ENCODE measurements at places on chromosomes 16 and 17. TPM values are rescaled to one million over a fixed set of nuclear protein-coding genes. Genes with fewer than 3 reads are reported as not detected.

DNA sequence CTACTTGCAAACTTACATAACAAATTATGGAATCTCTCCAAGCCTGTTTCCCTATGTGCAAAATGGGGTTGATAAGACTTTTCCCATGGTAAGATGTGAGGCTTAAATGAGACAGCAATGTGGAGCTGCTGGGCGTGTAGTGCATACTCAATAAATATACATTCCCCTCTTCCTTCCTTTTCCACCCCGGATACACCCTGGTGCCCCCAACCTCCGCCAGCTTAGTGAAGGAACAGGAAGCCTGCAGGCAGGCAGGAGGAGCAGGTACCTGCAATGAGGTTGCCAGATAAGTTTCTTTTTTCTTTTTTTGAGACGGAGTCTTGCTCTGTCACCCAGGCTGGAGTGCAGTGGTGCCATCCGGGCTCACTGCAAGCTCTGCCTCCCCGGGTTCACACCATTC, 14.9 kb downstream of the C17orf50 start:
- no peak for DNase-seq

DNA sequence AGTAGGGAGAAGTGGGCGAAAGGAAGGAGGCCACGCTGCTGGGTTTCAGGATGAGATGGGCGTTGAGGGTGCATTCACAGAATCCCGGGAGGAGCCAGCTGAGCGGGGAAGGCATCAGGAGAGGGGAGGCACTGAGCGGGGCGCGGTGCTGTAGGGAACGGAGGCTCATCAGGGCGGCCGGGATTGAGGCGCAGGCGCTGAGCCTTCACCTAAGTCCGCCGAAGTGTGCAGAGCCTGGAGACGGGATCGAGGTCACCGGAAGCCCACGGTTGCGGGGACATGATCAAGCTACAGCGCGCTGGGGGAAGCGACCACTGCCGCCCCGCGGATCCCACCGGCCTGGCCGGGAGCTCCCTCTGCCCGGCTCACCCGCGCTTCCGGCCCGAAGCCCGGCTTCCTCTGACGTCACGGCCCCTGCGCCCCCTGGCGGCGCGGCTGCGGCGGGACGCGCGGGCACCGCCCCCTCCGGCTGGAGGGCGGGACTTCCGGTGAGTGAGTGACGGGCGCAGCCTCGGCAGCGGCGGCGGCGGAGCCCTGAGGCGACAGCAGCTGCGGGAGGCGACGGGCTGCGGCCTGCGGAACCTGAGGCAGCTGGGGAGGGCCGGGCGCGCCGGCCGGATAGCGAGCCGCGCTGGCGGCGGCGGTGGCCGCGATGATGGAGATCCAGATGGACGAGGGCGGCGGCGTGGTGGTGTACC, at the start of gene MAPK8IP3:
Gene MAPK8IP3, plus strand, starts transcription at position 508 of the 698 bp plus-strand sequence. Its CDS starts 145 bp downstream, at position 653.
- peak; percentile 92 for DNase-seq

GRCh38 chr17:15941781-15942180, 3.1 kb upstream of the ADORA2B start:
- DNase-seq, result no peak

GRCh38 chr16:54027995-54028394, 258.6 kb downstream of the IRX3 start:
- DNase-seq, result no peak

- DNase-seq, result no peak
Observed at GRCh38 chr16:67194260-67194659, 2.3 kb downstream of the E2F4 start.

DNA sequence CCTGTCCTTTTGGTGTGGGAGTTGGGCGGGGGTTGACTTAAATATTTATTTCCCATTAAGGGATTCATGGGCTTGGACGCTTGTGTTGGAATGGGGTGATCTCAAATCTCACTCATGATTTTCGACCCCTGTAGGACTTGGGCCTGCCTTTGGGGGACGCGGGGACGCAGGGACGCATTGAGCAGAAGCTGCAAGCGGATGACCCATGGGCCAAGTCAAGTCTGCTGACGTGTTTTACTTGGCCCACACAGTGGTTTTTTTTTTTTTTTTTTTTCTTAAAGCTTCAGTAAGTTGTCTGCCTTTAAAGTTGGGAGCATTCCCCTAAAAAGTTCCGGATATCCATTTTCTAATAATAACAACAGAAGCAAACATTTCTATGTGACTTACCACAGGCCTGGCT, 28.9 kb downstream of the CMIP start:
- peak; percentile 72 for DNase-seq

DNA sequence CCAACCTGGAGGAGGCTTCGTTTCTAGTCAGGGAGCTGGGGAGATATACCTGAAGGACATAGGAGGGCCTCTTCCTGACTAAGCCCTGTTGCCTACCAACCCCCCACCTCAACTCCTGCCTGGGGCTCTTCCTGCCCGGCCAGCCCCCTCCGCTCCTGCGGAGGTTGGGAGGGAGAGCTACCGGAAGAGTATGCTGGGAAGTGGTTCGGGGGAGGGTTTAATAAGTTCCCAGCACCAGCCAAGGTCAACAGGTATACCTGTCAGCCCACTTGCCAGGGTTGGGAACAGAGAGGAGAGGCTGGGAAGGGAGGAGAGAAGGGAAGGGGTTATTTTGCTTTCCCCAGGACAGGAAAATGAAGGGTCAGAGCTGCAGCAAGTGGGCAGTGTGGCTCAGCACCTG, 4.7 kb downstream of the PPP1R1B start:
- DNase-seq, result no peak

- DNase-seq, result no peak
Observed at GRCh38 chr17:74670329-74670728, 42.4 kb downstream of the CD300LF start.

Gene ZNF23
- total RNA-seq, result 5.6 TPM

Gene YBX2
- 0.17 TPM for total RNA-seq

Gene OTOP3
- not detected for total RNA-seq

DNA sequence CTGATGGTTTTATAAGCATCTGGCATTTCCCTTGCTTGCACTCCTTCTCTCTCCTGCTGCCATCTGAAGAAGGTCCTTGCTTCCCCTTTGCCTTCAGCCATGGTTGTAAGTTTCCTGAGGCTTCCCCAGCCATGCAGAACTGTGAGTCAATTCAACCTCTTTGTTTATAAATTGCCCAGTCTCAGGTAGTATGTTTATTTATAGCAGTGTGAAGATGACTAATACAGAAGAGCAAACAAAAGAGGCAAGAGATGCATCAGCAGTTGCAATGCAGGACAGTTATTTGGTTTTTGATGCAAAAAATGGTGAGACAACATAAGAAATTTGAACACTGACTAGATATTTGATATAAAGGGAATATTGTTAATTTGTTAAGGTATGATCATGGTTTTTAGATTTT, 16.8 kb downstream of the TMEM100 start:
- DNase-seq, result no peak
